ENCODE measurements at places on chromosomes 5 and 9.

DNA sequence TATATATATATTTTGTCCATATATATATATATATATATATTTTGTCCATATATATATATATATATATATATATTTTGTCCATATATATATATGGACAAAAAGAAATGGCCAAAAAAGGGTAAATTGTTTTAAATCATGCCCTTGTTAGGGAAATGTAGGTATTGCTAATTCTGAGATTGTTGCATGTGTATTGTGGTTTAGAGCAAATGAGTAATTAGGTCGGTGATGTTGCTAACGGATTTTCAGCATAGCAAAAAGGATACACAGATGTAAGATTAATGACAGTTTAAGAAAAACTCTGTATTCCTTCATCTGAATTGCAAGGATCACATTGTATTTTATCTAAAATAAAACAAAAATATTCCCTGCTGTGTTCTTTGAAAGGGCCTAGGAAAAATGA is 40.2 kb downstream of the OSTF1 start:
- DNase-seq = no peak

- no peak for DNase-seq
Measured at GRCh38 chr9:38362852-38363588, 29.5 kb upstream of the ALDH1B1 start.

- no peak for DNase-seq
Measured at GRCh38 chr5:81922854-81923279, 49.0 kb upstream of the ATG10 start.

DNA sequence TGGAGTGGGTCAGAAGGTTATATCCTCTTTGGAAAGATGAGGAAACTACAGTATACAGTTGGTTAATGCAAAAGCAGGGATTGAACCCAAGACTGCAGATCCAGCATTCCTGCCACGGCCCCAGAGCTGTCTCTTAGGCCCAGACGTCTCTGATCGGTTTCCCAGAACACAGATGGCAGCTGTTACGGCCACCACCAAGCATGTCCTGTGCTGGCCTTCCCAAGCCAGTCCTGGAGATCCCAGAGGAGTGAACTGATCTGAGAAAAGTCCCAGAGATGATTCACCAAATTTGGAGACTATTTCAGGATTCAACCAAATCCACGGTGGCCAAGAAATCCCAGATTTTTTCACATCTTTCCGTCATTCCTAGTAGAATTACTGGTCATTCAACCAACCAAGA is 20.1 kb downstream of the TNIP1 start:
- no peak for DNase-seq

GRCh38 chr5:14665101-14665822 is 744 bp downstream of the OTULIN start:
- DNase-seq = peak; percentile 14
